ENCODE measurements at places on chromosomes 5 and 9. TPM values are rescaled to one million over a fixed set of nuclear protein-coding genes. Genes with fewer than 3 reads are reported as not detected.

ZNG1F gene
- total RNA-seq: 7.2 TPM

DNA sequence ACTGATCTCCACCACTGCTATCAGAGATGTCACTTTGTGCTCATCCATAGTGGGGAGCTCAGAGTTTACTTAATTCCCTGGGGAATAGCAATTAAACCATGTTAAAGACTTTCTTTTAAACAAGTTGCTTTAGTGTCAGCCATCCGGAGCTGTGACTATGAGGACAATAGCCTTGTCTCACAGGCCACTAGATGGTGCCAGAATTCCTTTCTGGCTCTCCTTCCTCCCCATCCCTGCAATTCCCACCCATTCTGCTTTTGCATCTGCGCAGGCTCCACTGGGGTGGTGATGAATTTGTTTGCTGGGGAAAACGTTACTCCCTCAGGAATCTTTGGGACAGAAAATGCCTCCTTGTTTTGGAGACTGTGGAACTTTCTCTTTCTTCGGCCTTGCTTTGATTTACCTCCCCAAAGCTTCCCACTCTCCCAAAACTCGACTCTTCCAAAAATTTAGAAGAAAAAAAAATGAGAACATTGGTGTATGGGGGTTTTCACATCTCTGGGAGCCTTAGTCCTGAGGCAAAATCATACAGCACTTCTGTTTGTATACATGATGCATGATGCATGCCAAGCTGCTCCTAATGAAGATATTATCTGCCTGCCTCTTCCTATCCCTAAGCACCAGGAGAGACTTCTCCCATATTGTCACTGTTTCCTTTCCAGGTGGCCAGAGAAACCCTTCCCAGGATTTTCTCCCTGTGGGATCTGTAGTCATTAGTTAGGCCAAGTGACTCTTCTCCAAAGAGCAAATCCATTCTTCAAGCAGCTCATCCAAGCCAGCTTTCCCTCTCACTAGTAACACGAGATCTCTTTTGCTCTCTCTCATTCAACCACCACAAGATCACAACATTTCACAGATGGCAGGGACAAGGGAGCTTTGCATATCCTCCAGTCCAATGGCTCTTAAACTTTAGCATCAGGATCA is 466.1 kb downstream of the TLR4 start:
- no peak overlapping the region for H3K4me3 ChIP-seq
- no peaks in the 10 kb centered on the region for H3K36me3 ChIP-seq
- DNase-seq: peak; percentile 35
- H3K27me3 ChIP-seq: no peaks in the 10 kb centered on the region
- no peaks in the 10 kb centered on the region for H3K4me1 ChIP-seq
- no peak overlapping the region for H3K27ac ChIP-seq

GRCh38 chr5:16108418-16108817 is 71.2 kb downstream of the MARCHF11 start:
- peak; percentile 51 for DNase-seq
- no peaks in the 10 kb centered on the region for H3K27me3 ChIP-seq
- no peaks in the 10 kb centered on the region for H3K4me1 ChIP-seq
- no peak overlapping the region for H3K4me3 ChIP-seq

DNA sequence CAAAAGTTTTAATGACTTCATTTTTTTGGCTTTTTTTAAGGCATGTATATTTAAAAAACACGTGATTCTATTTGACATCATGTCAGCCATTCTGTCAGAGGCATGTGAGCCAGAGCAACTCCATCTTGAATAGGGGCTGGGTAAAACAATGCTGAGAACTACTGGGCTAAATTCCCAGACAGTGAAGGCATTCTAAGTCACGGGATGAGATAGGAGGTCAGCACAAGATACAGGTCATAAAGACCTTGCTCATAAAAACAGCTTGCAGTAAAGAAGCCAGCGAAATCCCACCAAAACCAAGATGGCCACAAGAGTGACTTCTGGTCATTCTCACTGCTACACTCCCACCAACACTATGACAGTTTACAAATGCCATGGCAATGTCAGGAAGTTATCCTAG is 1000.6 kb upstream of the DMAC1 start:
- no peaks in the 10 kb centered on the region for H3K27me3 ChIP-seq
- no peaks in the 10 kb centered on the region for H3K4me1 ChIP-seq
- DNase-seq: no peak
- no peaks in the 10 kb centered on the region for H3K36me3 ChIP-seq
- no peak overlapping the region for H3K27ac ChIP-seq

- H3K4me3 ChIP-seq: no peak overlapping the region
- H3K27me3 ChIP-seq: no peaks in the 10 kb centered on the region
- H3K36me3 ChIP-seq: no peaks in the 10 kb centered on the region
- no peak for DNase-seq
- H3K4me1 ChIP-seq: no peaks in the 10 kb centered on the region
- no peak overlapping the region for H3K27ac ChIP-seq
Observed at GRCh38 chr5:118722122-118723020, 266.0 kb downstream of the DTWD2 start.

DNA sequence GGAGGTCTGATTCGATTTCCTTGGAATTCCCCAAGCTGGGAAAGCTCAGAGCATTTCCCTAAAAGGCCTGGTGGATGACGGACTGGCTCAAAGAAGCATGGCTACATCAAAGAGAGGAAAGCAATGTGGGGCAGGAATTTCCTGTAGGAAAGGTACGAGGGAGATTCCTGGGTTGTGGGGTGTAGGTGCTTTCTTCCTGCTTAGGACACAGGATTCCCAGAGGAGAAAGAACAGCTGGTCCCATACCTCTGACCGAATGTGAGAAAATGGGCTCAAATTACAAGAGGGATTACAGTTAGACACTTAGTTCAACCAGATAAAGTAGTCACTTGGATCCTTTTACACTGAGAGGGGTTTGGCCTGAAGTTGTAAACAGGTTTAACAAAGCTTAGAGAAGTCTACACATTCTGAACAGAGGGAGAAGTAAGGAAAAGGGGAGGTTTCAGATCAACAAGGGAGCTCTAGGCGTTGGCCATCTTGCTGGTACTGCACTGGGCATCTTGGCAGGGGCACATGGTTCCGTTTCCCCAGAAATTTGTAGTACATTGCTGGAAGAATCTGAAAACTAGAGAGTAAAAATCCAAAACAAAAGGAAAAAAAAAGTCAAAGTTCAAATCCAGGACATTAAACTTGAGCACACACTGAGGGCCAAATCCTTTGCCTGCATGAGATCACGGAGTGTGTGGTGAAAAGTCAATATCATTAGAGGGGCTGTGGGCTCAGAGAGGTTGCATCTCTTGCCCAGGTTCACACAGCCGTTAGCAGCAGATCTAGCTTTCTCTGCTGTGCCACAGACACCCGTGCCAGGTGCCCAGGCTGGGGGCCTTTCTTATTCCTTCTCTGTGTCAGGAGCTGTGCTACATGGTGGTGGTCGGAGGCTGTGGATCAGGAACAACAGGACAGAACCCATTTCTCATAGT is 171.3 kb downstream of the RGS3 start:
- H3K4me1 ChIP-seq: peaks cover 41% of the 10 kb centered on the region
- no peak for DNase-seq
- H3K27me3 ChIP-seq: no peaks in the 10 kb centered on the region
- no peaks in the 10 kb centered on the region for H3K36me3 ChIP-seq
- H3K4me3 ChIP-seq: no peak overlapping the region
- no peak overlapping the region for H3K27ac ChIP-seq

NOXA1 gene
- 0.88 TPM for total RNA-seq

- H3K4me1 ChIP-seq: peaks cover 18% of the 10 kb centered on the region
- no peak overlapping the region for H3K4me3 ChIP-seq
- H3K27me3 ChIP-seq: peaks cover 16% of the 10 kb centered on the region
- no peak for DNase-seq
- no peak overlapping the region for H3K27ac ChIP-seq
Observed at GRCh38 chr9:78127279-78128225, 95.9 kb upstream of the GNAQ start.

RNF183 gene
- not detected for total RNA-seq

GRCh38 chr5:179852993-179853547 is 5.5 kb downstream of the MRNIP start:
- peaks cover 37% of the 10 kb centered on the region for H3K36me3 ChIP-seq
- peaks cover 4% of the 10 kb centered on the region for H3K4me1 ChIP-seq

GRCh38 chr9:133787754-133788025 is 49.5 kb upstream of the SARDH start:
- no peaks in the 10 kb centered on the region for H3K27me3 ChIP-seq
- H3K4me1 ChIP-seq: no peaks in the 10 kb centered on the region
- no peak overlapping the region for H3K27ac ChIP-seq
- DNase-seq: peak; percentile 93

DNA sequence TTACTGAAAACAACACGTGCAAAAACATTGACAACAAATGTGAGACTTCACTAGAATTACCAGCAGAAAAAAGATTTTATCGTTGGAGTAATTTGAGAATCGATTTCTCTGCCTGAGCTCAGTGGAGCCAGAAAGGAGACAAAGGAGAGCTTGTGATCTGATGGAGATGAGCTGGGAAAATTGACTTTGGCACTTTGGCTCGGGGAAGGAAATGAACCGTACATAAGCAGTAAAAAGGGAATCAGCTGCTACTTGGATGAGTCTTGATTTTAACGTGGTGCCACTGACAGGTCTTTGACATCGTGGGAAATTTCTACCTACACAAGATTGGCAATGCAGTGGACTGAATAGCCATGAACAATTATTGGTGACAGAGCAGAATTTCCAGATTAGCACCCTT is 244.7 kb upstream of the RPS23 start:
- no peak overlapping the region for H3K27ac ChIP-seq
- H3K27me3 ChIP-seq: no peaks in the 10 kb centered on the region
- H3K36me3 ChIP-seq: no peaks in the 10 kb centered on the region
- no peaks in the 10 kb centered on the region for H3K4me1 ChIP-seq
- no peak overlapping the region for H3K4me3 ChIP-seq

SPINK4 gene
- total RNA-seq: not detected

HTR1A gene
- not detected for total RNA-seq

- peaks cover 2% of the 10 kb centered on the region for H3K4me1 ChIP-seq
- no peak for DNase-seq
- no peak overlapping the region for H3K4me3 ChIP-seq
- H3K27ac ChIP-seq: no peak overlapping the region
- H3K27me3 ChIP-seq: no peaks in the 10 kb centered on the region
Observed at GRCh38 chr5:80711216-80711615, 56.4 kb upstream of the DHFR start.

IFNA21 gene
- total RNA-seq: not detected

FAM163B gene
- total RNA-seq: not detected

DNA sequence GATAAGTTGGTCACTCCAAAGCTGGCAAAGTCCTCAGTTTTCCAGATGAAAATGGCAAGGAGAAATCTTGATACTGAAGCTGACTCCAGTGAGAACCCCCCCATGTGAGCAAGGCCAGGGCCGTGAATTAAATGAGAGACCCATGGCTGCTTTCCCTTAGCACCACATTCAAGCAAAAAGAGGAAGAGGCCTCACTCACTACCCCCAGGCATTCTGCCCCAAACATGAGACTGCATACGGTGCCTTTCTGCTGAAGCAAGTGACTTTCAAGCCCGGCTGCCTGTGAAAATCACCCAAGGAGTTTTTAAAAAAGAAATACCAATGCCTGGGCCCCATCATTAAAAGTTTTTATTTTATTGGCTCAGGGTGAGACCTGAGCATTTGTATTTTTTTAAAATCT is 66.9 kb downstream of the TMEM252 start:
- no peaks in the 10 kb centered on the region for H3K27me3 ChIP-seq
- no peaks in the 10 kb centered on the region for H3K4me1 ChIP-seq
- no peak for DNase-seq
- no peaks in the 10 kb centered on the region for H3K36me3 ChIP-seq
- no peak overlapping the region for H3K4me3 ChIP-seq

PDCD1LG2 gene
- total RNA-seq: 4.7 TPM

GRCh38 chr9:96491880-96492525 is 42.0 kb downstream of the HABP4 start:
- no peaks in the 10 kb centered on the region for H3K27me3 ChIP-seq
- H3K27ac ChIP-seq: no peak overlapping the region
- H3K4me3 ChIP-seq: no peak overlapping the region
- peaks cover 14% of the 10 kb centered on the region for H3K4me1 ChIP-seq
- peaks cover 36% of the 10 kb centered on the region for H3K36me3 ChIP-seq

DNA sequence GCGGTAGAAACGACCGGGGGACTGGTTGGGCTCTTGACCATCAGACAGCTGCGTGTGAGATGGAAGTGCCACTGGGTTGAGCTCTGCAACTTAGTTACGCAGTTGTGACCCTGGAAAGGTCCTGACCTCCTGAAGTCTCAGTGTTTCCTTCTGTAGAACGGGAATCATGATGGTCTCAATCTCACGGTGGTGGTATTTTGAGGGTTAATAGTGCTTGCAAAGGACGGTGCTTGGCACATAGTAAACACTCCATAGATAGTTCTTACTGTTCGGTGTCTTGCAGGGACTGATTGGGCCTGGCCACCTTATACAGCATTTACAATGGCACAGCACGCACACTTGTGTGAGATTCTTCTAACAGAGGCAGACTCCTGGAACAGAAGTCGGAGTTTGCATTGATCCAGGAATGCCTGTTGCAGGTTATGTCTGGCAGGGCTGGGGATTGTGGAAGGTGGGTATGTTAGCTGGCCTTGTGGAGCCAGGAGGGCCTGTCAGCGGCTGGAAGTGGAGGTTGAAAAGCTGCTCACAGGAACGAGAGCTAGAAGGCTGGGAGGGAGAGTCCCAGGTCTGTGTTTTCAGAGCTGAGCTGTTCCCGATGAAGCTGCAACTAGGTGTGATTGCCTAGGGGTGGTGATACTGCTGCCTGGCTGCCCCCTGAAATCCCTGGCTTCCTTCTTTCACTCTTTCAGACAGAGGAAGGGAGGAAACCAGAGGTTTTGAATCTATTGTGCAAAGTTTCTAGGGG is 962 bp upstream of the TXN start:
- H3K4me3 ChIP-seq: peak overlapping the region; percentile 90
- no peaks in the 10 kb centered on the region for H3K27me3 ChIP-seq
- H3K4me1 ChIP-seq: peaks cover 39% of the 10 kb centered on the region
- H3K36me3 ChIP-seq: no peaks in the 10 kb centered on the region

DNA sequence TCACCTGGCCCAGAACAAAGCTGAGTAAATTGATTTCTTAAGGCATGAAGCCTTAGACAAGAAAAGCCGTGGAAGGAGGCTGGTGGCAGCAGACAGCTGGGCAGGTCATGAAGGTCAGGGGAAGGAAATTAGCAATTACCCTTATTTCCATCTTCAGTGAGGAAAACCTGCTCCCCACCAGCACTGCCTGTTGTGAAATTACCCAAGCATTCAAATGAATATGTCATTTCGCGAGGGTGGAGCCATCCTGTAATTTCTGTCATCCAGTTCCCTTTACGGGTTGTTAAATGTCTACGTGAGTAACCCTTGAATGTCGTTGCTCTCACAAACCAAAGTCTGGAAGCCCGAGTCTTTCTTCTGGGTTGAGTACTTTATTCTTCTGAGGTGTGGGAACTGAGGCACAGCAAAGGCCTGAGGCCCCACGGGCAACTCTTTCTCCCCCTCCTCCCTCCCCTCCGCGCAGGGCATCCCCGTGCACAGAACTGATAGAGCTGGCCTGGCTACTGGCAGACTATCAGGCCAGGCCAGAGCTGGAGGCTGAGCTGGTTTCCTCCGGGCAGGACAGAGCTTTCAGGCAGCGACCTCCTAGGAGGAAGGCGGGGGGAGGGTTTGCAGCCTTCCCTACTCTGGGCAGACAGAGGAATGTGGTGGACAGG is 22.0 kb upstream of the AK3 start:
- peaks cover 4% of the 10 kb centered on the region for H3K27me3 ChIP-seq
- H3K27ac ChIP-seq: no peak overlapping the region
- peak overlapping the region; percentile 54 for H3K4me3 ChIP-seq
- no peaks in the 10 kb centered on the region for H3K36me3 ChIP-seq

GRCh38 chr9:69885474-69885929 is 64.9 kb downstream of the CFAP95 start:
- DNase-seq: no peak
- no peaks in the 10 kb centered on the region for H3K27me3 ChIP-seq
- H3K4me3 ChIP-seq: no peak overlapping the region
- H3K36me3 ChIP-seq: no peaks in the 10 kb centered on the region
- peaks cover 5% of the 10 kb centered on the region for H3K4me1 ChIP-seq

GRCh38 chr9:69260161-69260560 is 64.9 kb upstream of the ENTREP1 start:
- H3K27me3 ChIP-seq: no peaks in the 10 kb centered on the region
- H3K4me3 ChIP-seq: no peak overlapping the region
- no peak for DNase-seq
- no peaks in the 10 kb centered on the region for H3K4me1 ChIP-seq

All from osteoblast (primary cell).